ENCODE measurements at places on chromosomes 11 and 22.
A peak's percentile ranks its signal among the peaks of the same experiment; 100 is the strongest.

DNA sequence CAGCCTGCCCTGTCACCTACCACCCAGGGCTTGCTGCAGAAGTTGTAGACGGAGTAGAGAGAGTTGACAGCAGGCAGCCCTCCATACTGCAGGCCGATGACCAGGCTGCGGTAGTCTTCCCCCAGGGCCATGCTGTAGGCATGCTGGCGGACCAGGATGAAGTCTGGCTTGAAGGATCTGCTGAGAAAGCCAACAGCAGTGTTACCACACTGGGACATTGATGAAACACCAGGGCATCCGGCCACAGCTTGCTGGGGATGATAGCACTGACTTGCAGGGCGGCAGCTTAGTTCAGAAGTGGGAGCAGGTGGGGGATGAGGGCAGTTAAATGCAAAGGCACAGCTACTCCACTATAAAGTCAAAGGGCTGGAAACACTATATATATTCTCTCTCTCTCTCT, 67.4 kb downstream of the TIMP3 start:
- no peak for DNase-seq

- DNase-seq: no peak
Observed at GRCh38 chr11:70872955-70873735, 379.2 kb downstream of the SHANK2 start.

DNA sequence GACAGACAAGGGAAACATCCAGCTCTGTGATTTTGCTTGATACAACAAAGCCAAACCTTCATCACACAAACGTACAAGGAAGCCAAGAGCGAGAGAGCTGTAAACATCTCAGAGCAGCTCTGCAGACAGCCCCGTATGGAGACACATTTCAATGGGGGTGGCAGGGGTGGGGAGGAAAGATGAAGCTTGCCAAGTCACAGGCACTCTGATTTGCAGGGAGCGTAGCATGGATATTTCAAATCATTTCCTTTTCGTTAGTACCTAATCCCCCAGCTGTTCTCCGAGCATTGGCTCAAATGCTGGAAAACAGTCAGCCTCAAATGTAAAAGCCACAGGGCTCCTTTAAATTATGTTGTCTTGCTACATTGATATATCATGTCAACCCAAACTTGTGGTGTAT, 458.9 kb upstream of the CADM1 start:
- no peak for DNase-seq

- DNase-seq: no peak
Observed at GRCh38 chr11:1085440-1086170, 10.9 kb downstream of the MUC2 start.

DNA sequence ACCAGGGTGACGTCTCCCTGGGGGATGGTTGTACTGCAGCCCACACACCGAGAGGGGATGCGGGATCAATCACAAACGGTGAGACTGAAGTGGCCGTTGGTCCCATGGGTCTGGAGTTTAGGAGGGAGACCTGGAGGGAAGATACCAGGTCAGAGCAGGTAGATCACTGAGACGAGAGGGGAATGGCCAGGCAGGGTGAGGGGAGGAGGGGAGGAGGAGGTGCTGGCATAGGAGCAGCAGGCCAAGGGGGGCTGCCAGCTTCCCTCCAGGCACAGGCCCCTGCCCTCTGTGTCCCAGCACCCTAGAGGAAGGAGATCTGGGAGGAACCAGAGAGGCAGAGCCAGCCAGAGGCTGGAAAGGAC, 7.0 kb downstream of the MAPK8IP2 start:
- no peak for DNase-seq

GRCh38 chr11:35619855-35620640, 1.8 kb downstream of the FJX1 start:
- DNase-seq: no peak

DNA sequence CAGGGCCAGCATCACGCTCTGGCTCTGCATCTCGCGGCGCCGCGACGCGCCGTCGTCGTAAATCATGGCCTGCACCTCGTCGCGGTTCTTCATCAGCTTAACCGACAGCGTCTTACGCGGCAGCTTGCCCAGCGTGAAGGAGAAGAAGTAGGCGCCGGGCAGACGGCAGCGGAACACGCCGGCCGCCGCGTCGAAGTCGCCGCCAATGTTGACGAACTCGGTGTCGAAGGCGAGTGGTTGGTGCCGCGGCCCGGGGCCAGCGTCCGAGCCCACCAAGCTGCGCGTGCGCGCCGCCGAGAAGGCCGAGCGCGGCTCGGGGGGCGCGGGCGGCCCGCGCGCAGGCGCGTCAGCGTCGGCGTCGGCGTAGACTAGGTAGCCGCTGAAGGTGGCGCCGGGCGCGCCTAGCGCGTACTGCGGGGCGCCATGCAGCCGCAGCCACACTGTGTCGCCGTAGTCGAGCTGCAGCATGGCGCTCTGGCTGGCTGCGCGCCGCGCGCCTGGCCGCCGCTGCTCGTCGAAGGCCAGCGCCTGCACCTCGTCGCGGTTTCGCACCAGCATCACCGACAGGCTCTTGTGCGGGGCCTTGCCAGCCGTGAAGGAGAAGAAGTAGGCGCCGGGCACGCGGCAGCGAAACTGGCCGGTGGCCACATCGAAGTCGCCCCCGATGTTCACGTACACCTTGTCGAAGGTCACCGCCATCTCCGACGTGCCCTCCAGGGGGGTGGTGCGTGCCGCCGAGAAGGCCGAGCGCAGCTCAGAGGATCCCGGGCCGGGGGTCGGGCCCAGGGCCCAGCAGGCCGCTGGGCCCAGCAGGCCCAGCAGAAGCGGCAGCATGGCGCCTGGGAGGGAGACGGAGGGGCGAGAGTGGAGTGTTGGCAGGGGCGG, 3.7 kb downstream of the FAM180B start:
- DNase-seq: no peak

DNA sequence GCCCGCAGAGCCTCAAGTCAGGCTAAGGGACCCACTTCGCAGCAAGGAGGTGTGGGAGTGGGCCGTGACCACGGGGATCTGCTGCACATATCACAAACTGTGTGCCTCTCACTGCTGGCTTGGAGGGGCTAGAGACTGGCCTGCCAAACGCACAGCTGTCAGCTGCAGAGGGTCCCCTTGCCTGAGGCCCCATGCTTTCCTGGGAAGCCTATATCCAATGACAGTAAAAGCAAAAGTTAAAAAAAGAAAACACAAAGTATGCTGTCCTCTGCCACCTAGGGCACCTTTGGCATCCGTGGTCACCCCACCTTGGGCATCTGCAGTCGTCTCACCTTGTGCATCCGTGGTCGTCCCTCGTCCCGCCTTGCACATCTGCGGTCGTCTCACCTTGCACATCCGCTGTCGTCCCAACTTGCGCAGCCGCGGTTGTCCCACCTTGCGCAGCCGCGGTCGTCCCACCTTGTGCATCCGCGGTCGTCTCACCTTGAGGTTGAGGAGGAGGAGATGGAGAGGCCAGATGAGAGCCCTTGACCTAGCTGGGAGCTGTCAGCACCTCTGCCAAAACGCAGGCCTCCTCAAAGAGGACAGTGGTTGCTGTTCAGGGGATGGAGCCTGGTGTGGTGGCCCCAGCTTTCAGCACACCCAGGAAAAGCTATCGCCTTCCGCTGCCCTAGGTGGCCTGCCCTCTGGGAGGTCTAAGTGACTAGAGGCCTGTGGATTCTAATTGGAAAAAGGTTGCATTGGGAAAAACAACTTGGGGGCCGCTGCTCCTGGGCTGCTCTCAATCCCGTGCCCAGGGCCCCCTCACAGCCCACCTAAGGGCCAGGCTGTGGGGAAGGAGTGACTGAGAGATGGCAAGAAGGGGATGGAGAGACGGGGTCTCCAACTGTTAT, 90.5 kb downstream of the MYEOV start:
- no peak for DNase-seq

DNA sequence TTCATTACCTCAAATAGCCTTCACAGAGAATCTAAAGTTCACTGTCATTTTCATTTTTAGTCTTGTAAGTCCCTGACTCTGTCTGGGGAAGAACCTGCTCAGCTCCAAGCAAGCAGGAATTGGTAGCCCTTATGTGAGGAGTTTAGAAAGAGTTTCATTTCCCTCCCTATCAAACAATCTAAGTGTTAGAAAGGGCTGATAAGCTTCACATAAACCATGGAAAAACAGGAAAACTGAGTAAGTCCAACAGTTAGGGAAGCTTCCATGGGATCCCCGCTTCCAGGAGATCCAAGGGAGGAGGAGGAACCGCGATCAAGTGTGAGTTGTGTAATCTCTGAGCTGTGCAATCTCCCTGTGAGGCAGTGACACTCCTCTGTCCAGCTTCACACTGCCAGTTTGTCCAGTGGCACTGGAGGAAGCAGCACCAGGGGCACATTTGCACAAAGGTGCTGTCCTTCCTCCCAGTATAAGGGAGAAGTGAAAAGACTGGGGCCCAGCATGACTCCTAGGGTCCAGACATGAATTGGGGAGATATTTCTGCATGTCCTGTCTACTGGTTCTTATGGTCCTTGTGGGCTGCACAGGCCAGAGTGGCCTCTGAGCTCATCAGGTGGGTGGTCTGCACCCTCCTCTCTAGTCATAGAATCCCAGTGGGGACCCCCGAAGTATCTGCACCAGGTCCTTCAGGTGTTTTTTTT, 4.3 kb downstream of the PRAME start:
- no peak for DNase-seq

DNA sequence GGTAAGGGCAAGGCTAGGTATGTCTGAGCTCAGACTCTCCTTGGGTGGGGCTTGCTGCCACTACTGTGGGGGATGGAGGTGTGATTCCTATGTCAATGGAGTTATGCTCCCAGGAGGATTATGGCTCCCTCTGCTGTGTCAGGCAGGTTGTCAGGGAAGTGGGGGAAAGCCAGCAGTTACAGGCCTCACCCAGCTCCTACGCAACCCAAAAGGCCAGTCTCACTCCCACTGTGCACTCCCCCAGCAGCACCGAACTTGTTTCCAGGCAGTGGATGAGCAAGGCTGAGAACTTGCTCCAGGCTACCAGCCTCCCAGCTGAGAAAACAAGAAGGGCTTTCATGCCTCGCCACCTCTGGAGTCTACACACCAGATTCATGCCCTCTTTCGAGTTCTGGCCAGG, 18.2 kb downstream of the C11orf91 start:
- no peak for DNase-seq

DNA sequence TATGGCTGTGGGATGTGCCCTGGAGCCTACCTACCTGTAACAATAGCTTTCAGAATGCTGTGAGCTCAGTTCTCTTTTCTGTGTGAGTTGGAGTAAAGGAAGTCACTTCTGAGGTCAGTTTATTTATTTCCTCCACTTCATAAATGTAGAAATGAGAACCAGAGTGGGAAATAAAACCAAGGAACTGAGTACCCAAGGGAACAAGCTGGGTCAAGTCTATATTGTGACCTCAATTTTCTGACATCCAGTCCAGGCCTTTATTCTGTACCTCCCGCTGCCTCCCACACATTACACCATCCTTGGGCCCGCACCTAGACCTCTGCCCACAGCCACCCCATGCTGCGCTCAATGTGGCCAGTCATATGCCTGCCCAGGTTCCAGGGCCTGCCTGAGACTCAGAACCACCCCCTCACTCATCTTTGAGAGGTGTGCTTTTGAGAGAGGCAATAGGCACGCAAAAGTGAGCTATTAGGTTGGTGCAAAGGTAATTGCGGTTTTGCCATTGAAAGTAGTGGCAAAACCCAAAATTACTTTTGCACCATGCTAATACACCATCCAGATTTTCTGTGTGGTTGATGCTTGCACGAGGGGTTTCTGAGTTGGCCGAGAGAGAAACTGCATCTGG, 9.8 kb downstream of the MS4A6E start:
- DNase-seq: no peak

DNA sequence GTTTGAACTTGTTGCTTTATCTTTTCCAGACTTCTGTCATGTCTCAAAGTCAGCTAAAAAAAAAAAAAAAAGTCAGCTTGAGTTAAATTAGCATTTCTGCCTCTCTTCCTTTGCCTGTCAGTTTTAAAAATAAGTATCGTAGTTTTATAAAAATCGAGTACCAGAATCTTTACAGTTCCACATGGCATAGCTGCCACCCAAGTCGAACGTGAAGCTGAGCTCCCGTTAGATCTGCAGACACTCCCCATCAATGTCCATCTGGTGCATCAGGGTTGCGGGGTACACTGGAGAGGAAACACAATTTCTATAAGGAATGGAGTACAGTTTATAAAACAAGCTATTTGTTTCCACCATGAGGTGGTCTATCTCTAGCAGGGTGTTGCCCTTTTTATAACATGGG, 41.0 kb upstream of the CCND1 start:
- no peak for DNase-seq

GRCh38 chr11:44708523-44709280, 18.1 kb upstream of the TSPAN18 start:
- no peak for DNase-seq

GRCh38 chr11:74179234-74180052, 8.4 kb downstream of the PPME1 start:
- DNase-seq: no peak

DNA sequence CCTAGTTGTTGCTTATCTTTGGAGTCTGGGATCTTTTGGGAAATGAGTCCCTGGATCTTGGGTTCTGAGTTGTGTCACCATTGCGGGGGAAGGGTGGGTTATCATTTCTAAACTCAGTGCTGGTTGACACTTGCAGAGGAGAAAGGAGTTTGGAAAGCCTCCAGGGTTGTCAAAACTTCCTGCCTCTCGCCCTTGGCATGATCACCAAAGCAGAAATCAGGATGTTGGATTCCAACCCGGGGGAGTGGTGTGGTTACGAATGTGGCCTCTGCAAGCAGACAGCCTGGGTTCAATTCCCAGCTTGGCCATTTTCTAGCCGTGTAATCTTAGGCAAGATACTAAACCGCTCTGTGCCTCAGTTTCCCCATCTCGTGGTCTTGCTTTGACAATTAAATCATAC, 24.3 kb downstream of the CD6 start:
- no peak for DNase-seq

- no peak for DNase-seq
Observed at GRCh38 chr11:17019232-17019631, 5.0 kb upstream of the PLEKHA7 start.

DNA sequence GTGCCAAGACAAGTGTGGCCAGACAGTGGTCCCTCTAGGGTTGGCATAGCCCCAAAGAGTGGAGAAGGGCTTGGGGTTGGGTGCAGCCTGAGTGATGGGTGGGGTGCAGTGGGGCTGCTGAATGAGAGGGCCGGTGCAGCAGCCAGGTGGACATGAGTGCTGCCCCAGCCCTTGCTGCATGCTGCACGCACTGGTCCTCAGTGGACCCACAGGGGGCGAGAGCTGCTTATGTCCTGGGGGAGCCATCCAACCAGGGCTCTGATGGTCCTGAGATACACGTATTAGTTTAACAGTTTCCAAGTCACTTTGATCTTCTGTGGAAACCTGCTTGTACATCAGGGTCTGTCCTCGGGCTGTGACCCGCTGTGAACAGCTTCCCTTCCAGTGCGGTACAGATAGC, 23.9 kb upstream of the ACR start:
- DNase-seq: no peak

GRCh38 chr11:64894070-64894811, 15.8 kb upstream of the EHD1 start:
- DNase-seq: peak; percentile 99

DNA sequence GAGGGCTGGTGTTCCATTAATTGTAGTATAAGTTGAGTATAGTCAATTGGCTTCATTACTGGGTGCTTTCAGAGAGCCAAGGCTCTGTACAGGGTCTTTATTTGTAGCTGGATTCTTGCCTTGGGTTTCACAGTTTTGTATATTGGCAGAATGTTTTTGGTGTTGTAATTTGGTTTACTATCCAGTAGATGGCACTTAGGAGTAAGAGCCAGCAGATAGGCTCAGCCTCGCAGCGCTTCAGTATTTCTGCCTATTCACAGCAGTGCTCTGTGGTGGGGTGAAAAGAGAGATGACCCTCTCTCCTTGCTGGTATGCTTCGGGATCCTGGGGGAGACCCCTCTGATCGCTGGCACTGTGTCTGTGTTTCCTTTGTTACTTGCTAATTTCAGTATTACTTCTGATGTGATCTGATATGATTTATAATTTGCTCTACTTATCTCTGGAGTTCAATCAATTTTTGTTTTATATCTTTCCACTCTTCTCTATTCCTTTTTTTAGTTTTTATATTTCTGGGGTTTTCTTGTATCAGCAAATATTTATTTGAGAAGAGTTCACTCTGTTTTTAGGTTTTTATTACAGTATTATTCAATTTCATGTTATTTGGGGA, 52.2 kb downstream of the ANO5 start:
- DNase-seq: peak; percentile 27

All from stimulated activated CD8-positive, alpha-beta memory T cell treated with anti-CD3 and anti-CD28 coated beads, Interleukin-4, amount 100 ng/mL, for 48 hours (primary cell).